Stimulated activated CD4-positive, alpha-beta T cell treated with anti-CD3 and anti-CD28 coated beads, Interleukin-12 subunit alpha, Interleukin-12 subunit beta, amount 100 ng/mL, for 4 hours (primary cell): ENCODE measurements at places on chromosomes 6 and 20.

DNA sequence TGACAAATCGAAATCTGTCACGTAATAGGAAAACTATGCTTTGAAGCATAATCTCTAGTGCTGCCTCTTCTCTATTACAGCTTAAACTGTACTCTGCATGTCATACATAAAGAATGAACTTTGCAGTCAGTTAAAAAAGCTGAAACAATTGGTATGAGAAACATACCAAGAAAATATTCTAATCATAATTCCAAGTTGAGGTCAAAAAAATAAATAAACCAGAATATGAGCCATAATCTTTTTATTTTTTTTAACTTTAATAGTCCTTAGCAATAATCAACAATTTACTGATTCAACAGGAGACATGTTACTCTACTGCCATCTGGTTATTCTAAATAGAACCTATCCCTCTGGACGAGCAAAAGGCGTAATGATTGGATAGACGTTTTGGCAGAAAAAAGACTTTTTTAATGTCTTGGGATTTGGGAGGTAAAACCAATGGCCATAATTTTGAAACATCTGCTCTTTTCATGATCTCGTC lies 224.4 kb upstream of the FLRT3 start:
- no peak for DNase-seq

- no peak for DNase-seq
Measured at GRCh38 chr6:22716721-22717120, 147.4 kb downstream of the HDGFL1 start.

GRCh38 chr6:157272372-157272771 lies 50.9 kb downstream of the TMEM242 start:
- no peak for DNase-seq

DNA sequence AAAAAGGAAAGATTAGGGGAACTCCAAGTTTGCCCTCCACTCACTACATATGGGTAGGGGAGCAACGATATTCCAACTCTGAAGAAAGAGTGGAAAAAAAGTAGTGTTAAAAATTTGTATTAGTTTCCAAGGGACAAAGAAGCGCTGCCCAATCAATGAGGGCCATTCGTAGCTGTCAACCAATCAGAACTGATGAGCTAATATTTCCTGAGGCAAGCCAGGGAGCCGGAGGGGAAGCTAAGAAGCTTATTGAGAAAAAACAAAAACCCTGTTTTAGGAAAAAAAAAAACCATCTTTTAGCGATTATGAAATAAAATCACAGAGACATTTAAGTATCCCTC lies 59.5 kb downstream of the TRIM38 start:
- no peak for DNase-seq

- no peak for DNase-seq
Measured at GRCh38 chr20:35307666-35308653, 15.7 kb upstream of the FAM83C start.
